Activated CD8-positive, alpha-beta memory T cell treated with anti-CD3 and anti-CD28 coated beads, Interleukin-2, amount 10 ng/mL, durations not matched to agents 7 days and 5 days (primary cell): ENCODE measurements at places on chromosomes 1 and 21. TPM values are rescaled to one million over a fixed set of nuclear protein-coding genes. Genes with fewer than 3 reads are reported as not detected.

DNA sequence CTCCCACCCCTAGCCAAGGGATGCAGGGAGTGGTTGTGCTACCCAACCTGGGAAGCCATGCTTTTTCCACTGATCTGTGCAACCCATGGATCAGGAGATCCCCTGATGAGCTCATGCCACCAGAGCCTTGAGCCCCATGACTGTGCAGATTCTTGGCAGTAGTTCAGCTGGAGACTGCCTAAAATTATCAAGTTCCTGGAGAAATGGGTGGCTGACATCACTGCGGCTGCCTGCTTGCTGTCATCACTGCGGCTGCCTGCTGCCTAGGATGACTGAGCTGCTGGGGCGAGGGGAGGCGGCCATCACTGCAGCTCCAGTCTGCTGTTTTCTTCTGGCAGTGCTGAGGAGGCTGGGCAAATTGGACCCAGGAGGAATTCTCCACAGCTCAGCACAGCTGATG, 159.2 kb downstream of the AGBL4 start:
- no peak for DNase-seq
- H3K27ac ChIP-seq, result no peak overlapping the region
- no peaks in the 10 kb centered on the region for H3K4me1 ChIP-seq
- no peaks in the 10 kb centered on the region for H3K27me3 ChIP-seq
- H3K4me3 ChIP-seq, result no peak overlapping the region

GRCh38 chr1:32816676-32817158, 441 bp downstream of the YARS1 start:
- peaks cover 45% of the 10 kb centered on the region for H3K36me3 ChIP-seq
- H3K4me3 ChIP-seq, result peak overlapping the region; percentile 95
- no peaks in the 10 kb centered on the region for H3K27me3 ChIP-seq

DNA sequence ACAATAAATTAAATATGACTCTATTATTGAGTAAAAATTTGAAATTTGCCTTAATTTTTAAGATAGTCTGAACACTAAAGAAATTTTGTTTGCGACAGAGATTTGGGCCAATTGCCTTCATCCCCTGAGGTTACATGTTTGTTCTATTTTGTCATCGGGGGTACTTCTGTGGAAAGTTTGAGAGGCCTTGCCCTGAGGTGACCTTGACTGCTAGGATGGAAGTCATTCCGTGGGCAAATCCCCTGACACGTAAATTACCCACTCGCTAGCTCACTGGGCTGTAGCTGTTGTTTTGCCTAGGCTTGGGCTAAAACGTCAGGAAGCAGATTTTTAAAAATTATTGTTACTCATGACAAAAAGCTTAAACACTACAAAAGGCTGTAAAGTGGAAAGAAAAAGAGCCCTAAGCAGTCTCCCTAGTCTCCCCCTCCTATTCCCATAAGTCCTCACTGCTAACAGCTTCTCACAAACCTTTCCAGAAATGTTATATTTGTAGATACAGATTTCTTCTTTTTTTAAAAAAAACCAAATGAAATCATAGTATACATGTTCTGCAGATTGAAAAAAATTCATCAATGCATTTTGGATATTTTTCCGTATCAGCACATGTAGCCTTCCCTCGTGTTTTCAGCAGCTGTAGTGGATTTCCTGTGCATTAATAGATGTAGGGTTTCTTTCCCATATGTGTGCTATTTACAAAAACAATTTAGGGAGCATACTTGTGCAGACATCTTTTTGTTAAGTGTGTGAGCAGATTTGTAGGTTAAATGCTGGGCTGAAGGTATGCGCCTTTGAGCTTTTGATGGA, 142.7 kb downstream of the MRPS6 start:
- H3K4me3 ChIP-seq, result no peak overlapping the region
- no peaks in the 10 kb centered on the region for H3K27me3 ChIP-seq
- DNase-seq, result no peak
- H3K4me1 ChIP-seq, result peaks cover 2% of the 10 kb centered on the region

GRCh38 chr1:100292711-100293110, 26.7 kb downstream of the RTCA start:
- no peak for DNase-seq
- no peak overlapping the region for H3K4me3 ChIP-seq
- H3K27me3 ChIP-seq, result no peaks in the 10 kb centered on the region
- peaks cover 8% of the 10 kb centered on the region for H3K4me1 ChIP-seq

GRCh38 chr1:173714441-173714758, 381 bp upstream of the KLHL20 start:
- peaks cover 12% of the 10 kb centered on the region for H3K36me3 ChIP-seq
- peak overlapping the region; percentile 88 for H3K4me3 ChIP-seq
- H3K4me1 ChIP-seq, result peaks cover 23% of the 10 kb centered on the region
- H3K27me3 ChIP-seq, result peaks cover 23% of the 10 kb centered on the region
- no peak for DNase-seq

DNA sequence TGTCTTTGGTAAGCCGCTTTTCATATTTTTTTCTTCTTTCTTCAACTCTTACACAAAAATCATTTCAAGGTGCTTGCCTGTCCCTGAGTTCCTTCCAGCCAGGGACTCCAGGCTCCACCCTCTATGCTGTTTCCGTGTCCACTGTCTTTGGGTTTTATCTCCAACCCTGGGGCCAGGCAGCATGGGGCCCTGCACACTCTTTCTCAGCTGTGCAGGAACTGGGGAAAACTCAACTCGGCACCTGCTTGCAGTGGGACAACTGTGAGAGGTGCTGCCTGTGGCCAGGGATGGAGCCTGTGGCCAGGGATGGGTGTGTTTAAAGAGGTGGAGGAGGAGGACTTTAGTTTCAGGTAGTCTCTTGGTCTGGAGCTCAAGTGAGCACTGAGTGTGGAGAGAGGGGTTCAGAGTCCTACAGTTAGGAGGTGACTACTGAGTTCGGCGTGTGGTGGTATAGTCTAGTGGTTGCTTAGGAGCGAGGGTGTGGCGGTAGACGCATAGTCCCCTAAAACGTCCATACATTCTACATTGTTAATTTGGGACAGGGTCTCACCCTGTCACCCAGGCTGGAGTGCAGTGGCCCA, 13.4 kb downstream of the TNFRSF8 start:
- DNase-seq, result no peak
- no peak overlapping the region for H3K27ac ChIP-seq
- peaks cover 6% of the 10 kb centered on the region for H3K27me3 ChIP-seq

DNA sequence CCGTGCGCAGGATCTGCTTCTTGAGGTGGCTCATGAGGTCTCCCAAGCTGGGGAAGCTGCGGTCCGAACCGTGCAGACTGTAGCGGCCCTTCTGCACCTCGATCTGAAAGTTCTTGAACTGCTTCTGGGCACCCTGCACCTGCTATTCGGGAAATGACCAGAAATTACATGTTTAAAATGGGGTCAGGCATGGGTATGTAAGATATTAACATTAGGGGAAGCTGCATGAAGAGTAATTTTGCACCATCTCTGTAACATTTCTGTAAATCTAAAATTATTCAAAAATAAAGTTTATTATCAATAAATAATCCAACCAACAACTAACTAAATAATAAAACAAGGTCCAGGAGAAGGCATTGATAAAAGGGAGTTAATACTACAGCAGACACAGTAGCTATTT, 110.7 kb downstream of the RAVER2 start:
- no peak overlapping the region for H3K4me3 ChIP-seq
- no peak for DNase-seq
- no peaks in the 10 kb centered on the region for H3K27me3 ChIP-seq
- H3K27ac ChIP-seq, result no peak overlapping the region

DNA sequence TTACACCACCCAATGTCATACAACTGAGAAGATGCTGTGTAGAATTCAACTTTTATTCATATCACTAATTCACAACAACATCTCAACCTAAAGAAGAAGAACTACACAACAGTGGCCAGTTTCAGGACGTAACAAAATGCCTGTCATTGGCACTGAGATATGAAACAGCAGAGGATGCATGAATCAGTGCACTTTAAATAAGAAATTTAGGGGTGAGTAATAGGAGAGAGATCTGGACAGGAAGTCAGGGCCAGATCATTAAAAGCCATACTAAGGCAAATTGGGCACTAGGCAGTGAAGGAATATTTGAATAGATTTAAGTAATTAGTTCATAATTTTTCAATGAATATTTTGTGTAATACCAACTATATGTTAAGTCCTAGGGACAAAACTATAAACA, 510.5 kb downstream of the PLPP3 start:
- H3K36me3 ChIP-seq, result no peaks in the 10 kb centered on the region
- H3K4me1 ChIP-seq, result no peaks in the 10 kb centered on the region
- DNase-seq, result no peak
- H3K4me3 ChIP-seq, result no peak overlapping the region
- H3K27ac ChIP-seq, result no peak overlapping the region

DNA sequence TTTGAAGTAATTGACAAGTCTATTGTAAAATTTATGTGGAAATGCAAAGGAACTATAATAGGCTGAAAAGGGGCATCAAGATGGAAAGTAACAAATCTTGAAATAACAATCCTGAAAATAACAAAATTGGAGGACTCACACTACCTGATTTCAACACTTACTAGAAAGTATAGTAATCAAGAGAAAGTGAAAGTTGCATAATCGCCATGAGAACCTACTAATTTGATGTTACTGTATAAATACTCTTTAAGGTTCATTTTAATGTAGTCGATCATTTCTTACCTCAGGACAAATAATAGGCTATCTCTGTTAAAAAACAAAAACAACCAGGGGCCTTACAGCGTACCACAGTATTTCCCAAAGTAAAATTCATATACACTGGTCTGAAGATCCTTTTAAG, 71.7 kb downstream of the EDEM3 start:
- no peaks in the 10 kb centered on the region for H3K36me3 ChIP-seq
- no peak for DNase-seq
- no peak overlapping the region for H3K27ac ChIP-seq

- no peak overlapping the region for H3K4me3 ChIP-seq
- no peaks in the 10 kb centered on the region for H3K27me3 ChIP-seq
- no peak for DNase-seq
- no peaks in the 10 kb centered on the region for H3K4me1 ChIP-seq
Measured at GRCh38 chr21:33799378-33800090, 116.1 kb downstream of the ATP5PO start.

GRCh38 chr1:39538531-39539251, 37.9 kb downstream of the PABPC4 start:
- no peak overlapping the region for H3K27ac ChIP-seq
- peaks cover 2% of the 10 kb centered on the region for H3K36me3 ChIP-seq
- no peaks in the 10 kb centered on the region for H3K27me3 ChIP-seq
- DNase-seq, result no peak
- peaks cover 1% of the 10 kb centered on the region for H3K4me1 ChIP-seq

DNA sequence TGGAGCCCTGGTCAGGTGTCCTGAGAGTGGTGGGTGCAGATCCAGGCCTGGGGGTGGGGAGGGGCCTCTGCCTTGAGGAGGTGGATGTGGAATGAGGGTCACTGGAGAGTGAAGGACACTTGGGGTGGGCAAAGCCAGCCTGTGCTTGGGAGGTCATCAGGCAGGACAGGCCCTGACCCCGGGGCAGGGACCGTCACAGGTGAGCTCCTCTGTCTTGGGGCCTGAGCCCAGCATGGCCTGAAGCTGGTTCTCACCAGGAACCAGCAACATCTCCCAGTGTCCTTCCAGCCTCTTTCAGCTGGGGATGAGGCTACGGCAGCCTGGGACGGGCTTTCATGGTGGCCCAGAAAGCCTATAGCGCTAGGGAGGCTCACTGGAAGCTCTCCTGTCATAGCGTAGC, 831 bp upstream of the KRTAP10-2 start:
- peaks cover 11% of the 10 kb centered on the region for H3K4me1 ChIP-seq
- DNase-seq, result peak; percentile 23
- peaks cover 9% of the 10 kb centered on the region for H3K36me3 ChIP-seq
- H3K27ac ChIP-seq, result no peak overlapping the region
- H3K27me3 ChIP-seq, result no peaks in the 10 kb centered on the region

DNA sequence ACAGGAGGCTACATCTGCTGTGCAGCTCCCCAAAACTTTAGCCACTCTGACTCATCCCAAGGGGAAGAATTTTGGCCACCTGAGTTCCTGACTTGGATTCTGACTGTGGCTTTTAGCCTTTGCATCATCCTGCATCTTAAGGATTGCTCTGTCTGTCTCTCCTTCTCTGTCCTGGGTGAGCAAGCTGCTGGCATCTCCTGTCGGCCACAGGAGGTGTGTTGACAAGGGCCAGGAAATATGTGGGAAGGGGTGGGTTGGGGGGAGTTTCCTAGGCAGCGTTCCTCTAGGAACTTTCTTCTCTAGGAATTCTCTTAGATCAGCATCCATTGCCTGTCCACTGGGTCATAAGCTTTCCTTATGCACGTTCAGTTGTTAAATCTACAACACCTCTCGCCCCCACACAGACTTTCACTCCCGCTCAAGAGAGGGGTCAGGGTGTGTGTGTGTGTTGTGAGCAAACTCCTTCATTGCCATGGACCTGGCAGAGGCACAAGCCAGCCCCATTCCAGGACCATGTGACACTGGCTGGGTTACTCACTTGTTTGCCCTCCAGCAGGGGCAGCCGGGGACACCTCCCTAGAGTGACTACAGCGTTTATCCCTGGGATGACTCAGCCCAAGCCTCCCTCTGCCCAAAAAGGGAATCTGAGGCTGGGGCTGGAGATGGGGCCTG, 145.0 kb upstream of the DUSP10 start:
- H3K27ac ChIP-seq, result no peak overlapping the region
- no peak overlapping the region for H3K4me3 ChIP-seq
- no peaks in the 10 kb centered on the region for H3K36me3 ChIP-seq
- DNase-seq, result no peak
- peaks cover 3% of the 10 kb centered on the region for H3K4me1 ChIP-seq
- peaks cover 14% of the 10 kb centered on the region for H3K27me3 ChIP-seq

DNA sequence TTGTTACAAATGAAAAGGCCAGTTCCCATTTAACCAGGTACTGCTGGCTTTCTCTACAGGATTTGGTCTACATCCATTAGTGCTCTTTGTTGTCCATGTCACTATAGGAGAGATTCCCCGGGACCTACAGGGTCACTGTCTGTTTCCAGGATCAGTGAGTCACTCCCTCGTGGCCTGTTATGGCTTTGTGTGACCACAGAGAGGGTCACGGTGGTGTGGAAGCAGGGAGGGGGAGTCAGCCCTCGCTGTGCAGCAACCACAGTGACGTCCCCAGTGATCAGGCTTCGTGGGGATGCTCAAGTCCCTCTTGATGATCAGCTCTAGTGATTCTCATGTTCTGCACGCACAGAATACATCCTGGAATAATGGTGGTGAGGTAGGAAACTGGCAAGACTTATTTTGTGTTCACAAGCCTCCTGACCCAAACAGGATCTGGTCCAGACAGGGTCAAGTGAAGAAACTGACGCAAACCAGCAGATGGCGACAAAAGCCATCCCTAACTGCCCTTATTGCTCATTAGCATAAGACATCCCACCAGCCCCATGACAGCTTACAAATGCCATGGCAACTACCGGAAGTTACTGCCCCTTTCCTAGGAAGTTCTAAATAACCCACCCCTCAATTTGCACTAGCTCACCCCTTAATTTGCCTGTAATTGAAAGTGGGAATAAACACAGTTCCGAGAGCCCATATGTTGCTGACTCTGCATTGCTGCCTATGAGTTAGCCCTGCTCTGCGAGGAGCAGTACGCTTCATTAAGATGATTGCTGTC, 98.5 kb downstream of the DISC1 start:
- no peak overlapping the region for H3K27ac ChIP-seq
- no peaks in the 10 kb centered on the region for H3K4me1 ChIP-seq
- no peaks in the 10 kb centered on the region for H3K27me3 ChIP-seq
- DNase-seq, result peak; percentile 50

The CD84 gene
- 34.6 TPM for total RNA-seq

The FAM163A gene
- total RNA-seq, result not detected

The ANGPTL1 gene
- not detected for total RNA-seq

The KCNA2 gene
- total RNA-seq, result 2.4 TPM

The ADGRL4 gene
- total RNA-seq, result not detected
